ENCODE measurements at places on chromosomes 3 and 15. TPM values are rescaled to one million over a fixed set of nuclear protein-coding genes. Genes with fewer than 3 reads are reported as not detected.

SPINK8 gene
- polyA plus RNA-seq = 0.95 TPM

POLR2M gene
- 85.5 TPM for polyA plus RNA-seq

EFL1 gene
- polyA plus RNA-seq = 18.6 TPM

FGD5 gene
- polyA plus RNA-seq = 25.5 TPM

SLC2A2 gene
- 18.9 TPM for polyA plus RNA-seq

CCDC191 gene
- 31.5 TPM for polyA plus RNA-seq

TNNC1 gene
- polyA plus RNA-seq = 6.8 TPM

CCDC39 gene
- polyA plus RNA-seq = 4.9 TPM

FOXL2NB gene
- 0.03 TPM for polyA plus RNA-seq

IFT122 gene
- 59.1 TPM for polyA plus RNA-seq

LCMT2 gene
- 12.7 TPM for polyA plus RNA-seq

IMPG2 gene
- 0.37 TPM for polyA plus RNA-seq

SLC6A11 gene
- polyA plus RNA-seq = 0.08 TPM

TTLL13 gene
- polyA plus RNA-seq = not detected

HYAL1 gene
- polyA plus RNA-seq = 9.4 TPM

GADL1 gene
- polyA plus RNA-seq = 4.2 TPM

BCHE gene
- 10.7 TPM for polyA plus RNA-seq

DET1 gene
- 18.8 TPM for polyA plus RNA-seq

GUCA1C gene
- polyA plus RNA-seq = not detected

ZBED2 gene
- 0.16 TPM for polyA plus RNA-seq

HTR3E gene
- polyA plus RNA-seq = not detected

MEGF11 gene
- 3.5 TPM for polyA plus RNA-seq

GP5 gene
- 0.71 TPM for polyA plus RNA-seq

CEMIP gene
- 6.1 TPM for polyA plus RNA-seq

PLEKHO2 gene
- polyA plus RNA-seq = 21.3 TPM

FYCO1 gene
- 18.1 TPM for polyA plus RNA-seq

REC114 gene
- polyA plus RNA-seq = 0.55 TPM

CCDC13 gene
- polyA plus RNA-seq = 2.4 TPM

U2SURP gene
- polyA plus RNA-seq = 133 TPM

GLDN gene
- polyA plus RNA-seq = 0.21 TPM

CHAC1 gene
- polyA plus RNA-seq = 3.8 TPM

CYP1A2 gene
- 0.21 TPM for polyA plus RNA-seq

MUC20 gene
- 50.5 TPM for polyA plus RNA-seq

MUSTN1 gene
- 1.3 TPM for polyA plus RNA-seq

RARRES1 gene
- polyA plus RNA-seq = 19.9 TPM

XXYLT1 gene
- 29.6 TPM for polyA plus RNA-seq

ZCWPW2 gene
- 1.8 TPM for polyA plus RNA-seq

CHRM5 gene
- 0.19 TPM for polyA plus RNA-seq

SLC24A5 gene
- 1.1 TPM for polyA plus RNA-seq

SAMMSON gene
- polyA plus RNA-seq = not detected

ONECUT1 gene
- polyA plus RNA-seq = 0.14 TPM

RBMS3 gene
- 11.6 TPM for polyA plus RNA-seq

NUP210 gene
- 31.8 TPM for polyA plus RNA-seq

FBLN2 gene
- polyA plus RNA-seq = 37.0 TPM

UBAP1L gene
- 9.8 TPM for polyA plus RNA-seq

PP2D1 gene
- 0.99 TPM for polyA plus RNA-seq

NR1I2 gene
- polyA plus RNA-seq = 0.65 TPM

RLBP1 gene
- not detected for polyA plus RNA-seq

SACM1L gene
- polyA plus RNA-seq = 50.8 TPM
